ENCODE measurements at places on chromosomes 7 and 10. TPM values are rescaled to one million over a fixed set of nuclear protein-coding genes. Genes with fewer than 3 reads are reported as not detected.

C7orf57 gene
- polyA plus RNA-seq = not detected

EBLN1 gene
- polyA plus RNA-seq = not detected

HKDC1 gene
- not detected for polyA plus RNA-seq

MEOX2 gene
- polyA plus RNA-seq = not detected

TRPV5 gene
- not detected for polyA plus RNA-seq

PKD2L1 gene
- polyA plus RNA-seq = 1.5 TPM

STEAP2 gene
- not detected for polyA plus RNA-seq

CCDC172 gene
- not detected for polyA plus RNA-seq

SLC16A9 gene
- not detected for polyA plus RNA-seq

VTI1A gene
- polyA plus RNA-seq = 19.0 TPM

ZNF277 gene
- 20.7 TPM for polyA plus RNA-seq

EVX1 gene
- polyA plus RNA-seq = not detected

TRIM50 gene
- not detected for polyA plus RNA-seq

METTL27 gene
- 1.2 TPM for polyA plus RNA-seq

FAM25A gene
- polyA plus RNA-seq = not detected

ZFYVE27 gene
- polyA plus RNA-seq = 31.1 TPM

AASS gene
- polyA plus RNA-seq = 0.33 TPM

ADCYAP1R1 gene
- polyA plus RNA-seq = not detected

HPSE2 gene
- not detected for polyA plus RNA-seq

GRID1 gene
- not detected for polyA plus RNA-seq

GIMAP2 gene
- polyA plus RNA-seq = 45.6 TPM

GNAT3 gene
- polyA plus RNA-seq = not detected

SPDYE11 gene
- polyA plus RNA-seq = not detected

CADPS2 gene
- not detected for polyA plus RNA-seq

CYP26C1 gene
- not detected for polyA plus RNA-seq

OPN4 gene
- polyA plus RNA-seq = not detected

DRGX gene
- polyA plus RNA-seq = not detected

GRID2IP gene
- polyA plus RNA-seq = not detected

INTS1 gene
- polyA plus RNA-seq = 64.3 TPM

SLC4A2 gene
- 21.6 TPM for polyA plus RNA-seq

NPVF gene
- not detected for polyA plus RNA-seq

LCOR gene
- polyA plus RNA-seq = 5.7 TPM

GIMAP8 gene
- 12.0 TPM for polyA plus RNA-seq

SDK1 gene
- polyA plus RNA-seq = not detected

RET gene
- polyA plus RNA-seq = 0.14 TPM

SLC18A2 gene
- not detected for polyA plus RNA-seq

SMNDC1 gene
- polyA plus RNA-seq = 18.2 TPM

OAT gene
- 21.5 TPM for polyA plus RNA-seq

THNSL1 gene
- polyA plus RNA-seq = 0.13 TPM

BEND7 gene
- not detected for polyA plus RNA-seq

SCIN gene
- not detected for polyA plus RNA-seq

PTPRE gene
- polyA plus RNA-seq = 95.2 TPM

GJD4 gene
- 0.09 TPM for polyA plus RNA-seq

LAMB4 gene
- polyA plus RNA-seq = not detected

SORBS1 gene
- polyA plus RNA-seq = not detected

SCART1 gene
- 0.57 TPM for polyA plus RNA-seq

GPER1 gene
- 10.0 TPM for polyA plus RNA-seq

BMPR1A gene
- polyA plus RNA-seq = 0.61 TPM

C10orf53 gene
- polyA plus RNA-seq = not detected

All from CD14-positive monocyte (primary cell).